ENCODE measurements at places on chromosomes 11 and 22.

DNA sequence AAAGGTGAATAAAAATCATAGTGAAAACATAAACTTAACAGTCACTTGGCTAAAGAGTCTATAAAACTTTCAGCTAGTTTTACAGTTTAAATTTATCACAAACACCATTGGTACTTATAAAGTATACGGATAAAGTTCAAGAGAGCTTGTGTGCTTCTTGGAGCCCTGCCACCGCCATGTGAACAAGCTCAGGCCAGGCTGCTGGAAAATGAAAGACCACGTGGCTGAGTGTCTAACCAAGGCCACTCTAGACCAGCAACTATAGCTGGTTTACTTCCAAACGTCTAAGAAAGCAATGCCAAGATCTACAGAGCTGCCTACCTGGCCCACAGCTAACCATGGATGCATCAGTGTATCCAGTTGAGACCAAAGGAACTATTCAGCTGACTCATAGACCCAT, 66.3 kb upstream of the API5 start:
- DNase-seq, result no peak

- DNase-seq, result no peak
Observed at GRCh38 chr11:105790840-105791239, 181.0 kb downstream of the GRIA4 start.

GRCh38 chr22:50683086-50683993, 10.7 kb downstream of the SHANK3 start:
- DNase-seq, result no peak

DNA sequence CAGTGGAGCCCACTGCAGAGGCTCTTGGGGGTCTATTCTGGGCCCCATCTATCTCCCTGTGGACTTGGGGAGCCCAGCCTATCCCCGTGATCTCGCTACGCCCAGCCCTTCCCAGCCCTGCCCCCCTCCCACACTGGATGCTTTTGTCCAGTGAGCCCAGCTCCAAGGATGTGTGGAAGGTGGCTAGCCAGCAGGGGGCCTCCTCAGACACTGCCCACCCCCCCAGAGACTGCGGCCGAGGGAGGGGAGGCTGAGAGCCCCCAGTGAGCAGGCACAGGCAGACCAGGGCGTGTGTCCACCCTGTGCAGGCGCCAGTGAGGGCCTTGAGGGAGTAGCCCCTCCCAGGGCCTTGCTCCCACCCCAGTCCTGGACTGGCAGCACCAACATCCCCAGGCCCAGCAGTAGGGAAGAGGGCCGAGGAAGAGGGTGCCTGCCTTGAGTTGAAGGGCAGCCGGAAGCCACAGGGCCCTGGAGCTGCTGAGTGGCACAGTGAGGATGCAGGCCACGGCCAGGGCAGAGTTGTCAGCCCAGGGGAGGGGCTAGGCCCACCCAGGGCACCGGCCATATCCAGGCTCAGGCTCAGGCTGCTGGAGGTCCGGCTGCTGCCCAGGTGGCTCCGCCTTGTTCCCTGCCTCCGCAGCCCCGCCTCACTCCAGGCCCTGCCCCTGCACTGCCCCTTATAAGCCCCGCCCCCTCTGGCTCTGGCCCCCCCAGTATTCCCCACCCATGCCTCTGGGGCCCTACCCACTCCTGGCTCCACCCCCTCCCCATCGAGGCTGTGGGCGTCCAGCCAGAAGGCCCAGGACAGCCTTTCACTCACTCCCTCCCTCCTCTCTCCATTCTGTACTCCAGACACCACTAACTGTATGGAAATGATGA, 28.0 kb downstream of the MOB2 start:
- no peak for DNase-seq

DNA sequence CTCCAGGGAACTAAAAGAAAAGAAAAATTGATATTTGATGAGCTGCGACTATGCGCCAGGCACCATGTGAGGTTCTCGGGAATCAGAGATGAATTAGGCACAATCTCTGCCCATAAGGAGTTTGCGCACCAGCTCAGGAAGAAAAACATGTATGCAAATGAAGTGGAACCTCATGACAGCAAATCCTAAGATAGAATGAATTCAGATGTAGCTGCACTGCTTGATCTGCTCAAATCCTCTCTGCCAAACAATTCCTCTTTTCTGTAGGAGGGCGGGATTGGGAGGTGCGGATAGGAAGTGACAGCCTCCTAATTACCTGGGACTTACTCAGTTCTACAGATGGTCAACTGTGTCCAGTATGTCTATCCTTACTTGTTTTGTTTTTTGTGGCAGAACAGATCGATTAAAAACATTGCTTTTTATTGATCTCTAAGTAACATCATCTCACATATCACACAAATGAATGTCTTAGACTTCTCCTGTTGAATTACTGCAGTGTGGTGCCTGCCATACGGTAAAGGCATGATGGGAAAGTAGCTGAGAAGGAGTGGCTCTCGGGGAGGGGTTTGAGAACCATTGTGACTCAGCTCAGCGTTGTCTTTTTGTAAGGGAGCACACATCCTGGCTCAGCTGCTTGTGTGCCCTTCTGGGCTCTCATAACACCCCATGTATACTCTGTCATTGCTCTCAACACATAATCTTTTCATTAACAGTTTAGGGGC, 13.9 kb downstream of the CRTAM start:
- DNase-seq, result no peak

DNA sequence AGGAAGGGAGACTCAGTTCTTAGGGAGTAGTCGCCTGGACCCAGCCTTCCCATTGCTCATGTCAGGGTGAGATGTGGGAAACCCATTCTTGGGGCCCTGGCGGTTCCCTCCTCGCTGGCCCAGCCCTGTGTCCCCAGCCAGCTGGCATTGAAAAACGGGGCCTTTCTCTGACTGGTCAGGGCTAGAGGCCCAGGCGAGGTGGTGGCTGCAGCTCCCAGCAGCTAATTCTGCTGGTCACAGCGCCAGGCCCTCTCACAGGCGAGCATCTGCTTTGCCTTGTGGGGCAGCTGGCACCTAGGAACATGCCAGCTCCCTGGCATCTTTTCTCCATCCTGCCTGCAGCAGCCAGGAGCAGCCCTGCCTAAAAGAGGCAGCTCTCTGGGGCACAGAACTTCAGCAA, 20.1 kb downstream of the TSPAN18 start:
- no peak for DNase-seq

GRCh38 chr22:19068784-19069271, 53.4 kb downstream of the DGCR2 start:
- DNase-seq, result no peak

DNA sequence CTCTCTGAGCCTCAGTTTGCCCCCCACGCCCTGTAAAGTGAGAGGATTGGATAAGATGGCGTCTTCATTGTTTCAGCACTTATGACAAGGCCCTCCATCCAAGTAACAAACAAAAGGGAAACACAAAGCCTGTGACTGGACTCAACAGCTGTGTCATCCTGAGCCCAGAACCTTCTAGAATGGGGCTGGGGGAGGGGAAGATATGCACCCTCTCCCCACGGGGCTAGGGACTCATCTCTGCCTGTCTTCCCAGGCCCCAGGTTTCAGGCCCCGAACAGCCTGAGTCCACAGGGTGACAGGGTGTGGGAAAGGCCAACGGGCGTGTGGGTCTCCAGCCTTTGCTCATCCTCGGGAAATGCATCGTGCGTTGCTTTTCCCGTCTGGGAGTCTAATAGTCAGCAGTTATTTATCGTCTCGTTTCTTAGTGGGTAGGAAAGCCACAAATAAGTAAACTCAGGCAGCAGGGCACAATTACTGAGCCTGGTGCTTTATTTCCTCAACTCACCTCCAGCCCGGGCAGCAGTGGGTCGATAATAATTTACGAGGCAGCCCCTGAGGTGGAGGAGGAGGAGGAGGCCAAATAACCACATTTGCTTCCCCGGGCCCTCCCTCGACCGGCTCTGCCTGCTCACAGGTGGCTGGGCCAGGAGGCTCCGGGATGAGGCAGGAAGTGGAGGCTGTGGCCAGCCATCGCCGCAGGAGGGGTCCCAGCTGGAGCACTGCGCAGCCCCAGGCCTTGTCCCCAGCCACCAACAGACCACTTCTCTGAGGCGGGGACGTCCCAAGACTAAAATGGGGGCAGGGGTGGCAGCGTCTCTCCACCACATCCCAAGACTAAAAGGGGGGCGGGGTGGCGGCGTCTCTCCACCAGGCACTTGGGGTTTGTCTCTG, 54.4 kb downstream of the FLRT1 start:
- DNase-seq, result no peak

DNA sequence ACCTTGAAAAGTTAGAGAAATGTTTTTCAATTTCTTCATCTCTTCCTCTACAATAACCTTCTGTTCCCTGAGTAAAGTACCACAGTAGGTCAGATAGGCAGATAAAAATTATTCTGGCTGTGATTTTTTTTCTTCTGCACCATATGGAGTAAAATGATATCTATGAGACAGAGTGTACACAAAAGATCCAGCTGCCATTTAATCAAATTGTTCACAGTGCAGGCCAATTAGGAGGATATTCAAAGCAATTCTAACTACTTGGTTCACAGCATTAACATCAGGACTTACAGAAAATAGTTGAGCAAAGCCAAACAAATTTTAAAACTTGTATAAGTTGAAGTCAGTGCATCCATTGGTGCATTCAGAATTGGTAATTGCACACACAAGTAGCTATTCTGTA, 147.9 kb upstream of the LUZP2 start:
- no peak for DNase-seq

DNA sequence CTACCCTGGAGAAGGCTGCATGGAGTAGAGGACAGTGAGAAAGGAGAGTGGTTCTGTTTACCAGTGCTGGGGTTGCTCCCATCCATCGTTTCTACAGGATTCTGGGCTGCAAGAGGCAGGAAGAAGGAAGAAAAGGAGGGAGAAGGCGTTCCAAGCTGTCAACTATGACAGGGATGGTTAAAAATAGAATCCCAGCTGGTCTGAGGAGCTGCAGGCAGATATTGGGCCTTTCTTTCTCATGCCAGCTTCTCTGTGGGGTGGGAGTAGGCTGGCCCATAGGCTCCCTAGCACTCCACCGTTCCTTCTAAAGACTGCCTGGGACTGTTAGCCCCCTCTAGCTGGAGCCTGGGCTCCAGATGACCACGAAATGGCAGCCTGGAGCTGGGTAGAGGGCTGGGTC, 13.6 kb downstream of the CCKBR start:
- DNase-seq, result no peak

DNA sequence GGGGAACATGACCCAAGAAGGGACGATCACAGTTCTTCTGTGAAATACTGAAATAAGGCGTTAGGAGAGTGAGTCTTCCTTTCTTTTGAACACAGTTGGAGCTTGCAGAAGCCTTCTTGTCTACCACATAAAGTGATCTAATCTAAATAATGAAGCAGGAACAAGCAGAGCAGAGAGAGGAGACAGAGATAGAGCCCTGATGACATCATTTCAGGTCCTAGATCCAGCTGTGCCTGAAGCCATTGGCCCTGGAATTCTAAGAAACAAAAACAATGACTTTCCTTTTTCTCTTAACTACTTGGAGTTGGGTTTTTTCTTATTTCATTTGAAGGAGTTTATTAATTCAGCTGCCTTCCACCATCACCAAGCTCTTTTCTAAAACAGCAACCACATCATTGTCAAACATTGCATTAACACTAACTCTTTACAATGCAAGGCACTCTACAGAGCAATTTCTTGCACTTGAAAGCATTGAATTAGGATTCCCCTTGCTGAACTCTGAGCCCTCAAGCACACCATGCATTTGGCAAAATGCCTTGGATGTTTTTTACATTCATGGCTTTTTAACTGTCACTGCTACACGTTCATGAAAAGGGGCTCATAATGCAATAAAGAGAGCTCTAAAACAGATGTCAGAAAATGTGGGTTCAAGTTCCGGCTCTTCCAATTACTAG, 117.2 kb upstream of the TIMP3 start:
- no peak for DNase-seq

- DNase-seq, result no peak
Observed at GRCh38 chr22:41875531-41876270, 39.2 kb downstream of the SHISA8 start.

GRCh38 chr11:47326198-47326597, 26.3 kb downstream of the MYBPC3 start:
- no peak for DNase-seq

GRCh38 chr22:19940536-19941364, 822 bp upstream of the COMT start:
- DNase-seq, result no peak

All from stimulated activated CD4-positive, alpha-beta T cell treated with anti-CD3 and anti-CD28 coated beads, Interleukin-1b, Interleukin-23, amount 100 ng/mL, for 1 hour (primary cell).